NCI-H524 (cell line): ENCODE measurements at places on chromosomes 3 and 15.

GRCh38 chr3:14143271-14144225, 18.7 kb downstream of the TMEM43 start:
- DNase-seq = no peak

DNA sequence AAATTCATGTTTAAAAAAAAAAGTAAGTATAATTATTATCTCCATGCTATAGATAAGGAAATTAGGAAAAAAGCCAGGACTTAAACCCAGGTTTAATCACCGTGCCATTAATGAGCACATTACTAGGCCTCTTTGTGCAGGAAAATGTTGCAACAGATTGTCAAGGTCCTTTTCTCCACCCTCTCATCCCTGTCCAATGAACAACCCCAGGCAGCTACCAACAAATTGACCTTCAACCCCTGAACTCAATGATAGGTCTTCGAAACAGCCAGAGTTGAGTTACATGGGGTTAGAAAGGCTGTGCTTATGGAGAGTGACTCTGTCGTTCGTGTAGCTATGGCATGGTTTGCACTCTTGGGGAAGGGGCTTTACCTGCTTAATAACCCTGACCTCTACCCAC, 84.2 kb upstream of the CTNNB1 start:
- no peak for DNase-seq

DNA sequence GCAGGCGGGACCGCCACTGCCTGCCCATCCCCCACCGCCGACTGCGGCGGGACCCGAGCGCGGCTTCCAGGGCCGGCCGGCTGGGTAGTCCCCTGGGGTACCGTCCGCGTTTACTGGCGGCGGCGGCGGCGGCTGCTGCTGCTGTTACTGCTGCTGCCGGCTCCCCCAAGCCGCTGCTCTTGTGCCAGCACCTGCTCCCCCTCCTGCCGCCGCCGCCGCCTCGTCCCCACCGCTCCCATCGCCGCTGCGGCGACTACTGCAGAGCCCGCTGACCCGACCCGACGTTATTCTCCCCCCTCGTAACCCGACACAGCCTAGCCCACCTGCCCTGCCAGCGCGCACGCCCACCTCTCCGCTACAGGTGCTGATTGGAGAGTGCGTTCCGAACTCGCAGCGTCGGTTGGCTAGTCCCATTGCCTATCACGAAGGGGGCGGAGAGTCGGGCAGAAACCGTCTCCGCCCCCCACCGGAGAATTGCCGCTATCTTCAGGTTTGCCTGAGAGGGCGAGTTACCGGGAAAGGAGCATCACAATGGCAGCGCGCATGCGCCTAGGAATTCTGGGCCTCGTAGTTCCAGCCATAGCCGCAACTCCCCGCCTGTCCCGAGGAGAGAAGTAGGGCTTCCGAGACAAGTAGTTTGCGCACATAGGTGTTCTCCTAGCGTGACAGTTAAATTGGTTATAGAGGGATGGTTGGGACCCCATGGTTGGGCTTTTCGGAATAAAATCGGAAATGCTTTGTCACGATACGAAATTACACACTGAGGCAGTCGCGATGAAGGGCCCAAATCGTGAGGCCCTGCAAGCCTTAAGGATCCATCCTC, at the start of gene TTBK2:
TTBK2 (minus strand) TSS at position 260 of the 823 bp plus-strand sequence. CDS start 42,161 bp downstream, outside the sequence.
- peak; percentile 99 for DNase-seq

- no peak for DNase-seq
These were observed 34.7 kb downstream of the ZNF445 start for GRCh38 chr3:44442596-44443309.

- no peak for DNase-seq
These were observed 207.7 kb downstream of the NAALADL2 start for GRCh38 chr3:175066617-175067415.

DNA sequence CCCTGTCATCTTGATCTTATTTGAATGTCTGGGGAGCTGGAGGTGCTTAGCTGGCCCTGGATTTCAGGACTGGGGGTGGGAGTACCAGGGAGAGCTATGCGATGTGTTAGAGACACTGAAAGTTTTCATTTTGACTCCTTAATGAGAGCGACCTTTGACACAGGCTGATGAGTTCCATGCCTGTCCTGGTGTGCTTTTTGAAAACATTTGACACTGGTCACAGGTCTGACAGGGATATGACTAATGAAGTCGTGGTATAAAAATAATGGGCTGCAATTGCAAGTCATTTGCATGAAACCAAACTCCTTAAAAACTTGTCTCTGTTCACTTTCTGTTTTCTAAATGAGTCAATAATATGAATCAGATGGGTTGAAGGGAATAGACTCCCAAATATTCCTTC, 81.9 kb downstream of the MECOM start:
- no peak for DNase-seq

DNA sequence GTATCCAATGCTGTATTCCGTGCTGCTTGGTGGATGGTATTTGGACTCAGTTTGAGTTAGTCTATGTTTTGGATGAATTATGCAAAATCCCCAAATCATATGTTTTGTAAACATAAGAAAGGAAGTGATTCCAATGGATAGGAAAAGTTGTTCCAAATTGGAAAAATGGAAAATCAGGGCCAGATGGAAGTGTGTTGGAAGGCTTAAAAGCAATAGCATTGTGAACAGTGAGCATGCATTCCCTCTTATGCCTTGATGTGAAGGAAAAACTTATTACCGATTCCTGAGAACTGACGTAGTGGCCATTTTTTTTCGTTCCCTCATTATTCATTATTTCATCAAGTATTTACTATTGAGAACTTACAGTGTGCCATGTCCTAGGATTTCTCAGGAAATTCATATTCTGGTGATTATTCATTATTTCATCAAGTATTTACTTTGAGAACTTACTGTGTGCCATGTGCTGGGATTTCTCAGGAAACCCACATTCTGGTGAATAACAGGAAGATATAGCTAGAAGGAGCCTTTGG, 144.1 kb upstream of the TPRG1 start:
- no peak for DNase-seq

- no peak for DNase-seq
These were observed 79.1 kb downstream of the TOP2B start for GRCh38 chr3:25585361-25586166.

DNA sequence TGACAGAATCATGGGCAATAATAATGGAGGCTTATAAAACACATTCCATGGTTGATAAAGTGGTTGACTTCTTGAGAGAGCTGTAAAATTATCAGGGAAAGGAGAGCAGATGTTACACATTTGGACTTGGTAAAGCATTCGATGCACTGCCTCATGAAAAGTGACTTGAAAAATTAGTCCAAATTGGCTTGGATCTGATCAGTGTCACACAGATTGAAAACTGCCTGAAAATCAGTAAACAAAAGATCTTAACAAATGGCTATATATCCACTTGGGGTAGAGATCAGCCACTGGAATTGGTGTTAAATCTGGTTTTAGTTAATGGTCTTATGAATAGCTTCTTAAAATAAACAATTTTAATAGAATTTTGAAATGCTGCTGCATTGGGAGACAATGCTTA, 20.3 kb downstream of the SHOX2 start:
- DNase-seq = no peak

GRCh38 chr15:20340331-20340811, 201.2 kb downstream of the GOLGA6L6 start:
- no peak for DNase-seq

GRCh38 chr15:42800731-42801474, 64.0 kb upstream of the CDAN1 start:
- DNase-seq = no peak
